ENCODE measurements at places on chromosomes 2 and 18.

GRCh38 chr2:158004126-158004764 lies 97.4 kb upstream of the UPP2 start:
- DNase-seq, result no peak

- no peak for DNase-seq
Observed at GRCh38 chr2:176234156-176234555, 35.1 kb upstream of the MTX2 start.

DNA sequence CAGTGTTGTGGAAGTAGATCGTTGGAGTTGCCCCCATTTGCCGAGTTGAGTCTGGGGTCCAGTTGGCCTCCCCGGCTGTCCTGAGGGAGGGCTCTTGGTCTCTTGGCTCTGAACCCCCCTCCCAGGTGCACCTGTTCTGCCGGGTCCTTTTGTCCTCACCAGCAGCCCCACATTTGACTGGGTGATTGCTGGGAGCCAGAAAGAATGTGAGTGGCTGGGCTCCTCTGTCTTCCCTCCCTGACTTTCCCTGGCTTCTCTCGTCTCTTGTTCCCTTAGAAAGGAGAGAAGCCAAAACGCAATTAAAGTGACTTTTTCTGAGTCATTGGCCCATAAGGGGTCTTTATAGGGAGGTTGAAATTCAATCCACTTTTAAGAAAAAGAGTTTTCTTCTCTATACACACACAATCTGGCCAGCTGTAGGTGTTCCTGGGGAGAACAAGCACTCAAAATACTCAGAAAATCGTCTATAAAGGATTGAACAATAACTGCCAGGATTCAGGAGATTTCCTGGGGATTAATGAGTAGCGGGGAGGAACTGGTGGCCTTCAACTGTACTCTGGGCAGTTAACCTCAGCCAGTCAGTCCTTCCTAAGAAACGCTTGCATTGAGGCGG lies 131.0 kb downstream of the TMEM182 start:
- peak; percentile 86 for DNase-seq

- peak; percentile 80 for DNase-seq
Observed at GRCh38 chr18:14963246-14963645, 215.3 kb downstream of the ANKRD30B start.

DNA sequence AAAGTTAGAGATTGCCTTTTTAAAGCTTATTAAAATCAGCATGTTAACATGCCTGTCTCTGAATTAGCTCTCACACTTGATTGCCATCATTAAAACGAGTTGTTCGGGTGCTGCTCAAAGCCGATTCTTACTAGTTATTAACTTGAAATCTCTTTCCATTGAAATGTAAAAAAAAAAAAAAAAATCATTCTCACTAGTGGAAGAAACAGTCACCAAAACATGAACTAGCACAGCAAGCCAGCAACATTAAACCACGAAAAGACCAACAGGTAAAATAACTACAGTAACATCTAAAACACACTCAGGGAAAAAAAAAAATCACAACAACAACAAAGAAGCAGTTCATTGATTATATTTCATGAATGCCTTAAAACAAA lies 264.5 kb downstream of the MEIS1 start:
- DNase-seq, result no peak

- DNase-seq, result no peak
Observed at GRCh38 chr18:69559604-69560003, 158.9 kb downstream of the DOK6 start.

DNA sequence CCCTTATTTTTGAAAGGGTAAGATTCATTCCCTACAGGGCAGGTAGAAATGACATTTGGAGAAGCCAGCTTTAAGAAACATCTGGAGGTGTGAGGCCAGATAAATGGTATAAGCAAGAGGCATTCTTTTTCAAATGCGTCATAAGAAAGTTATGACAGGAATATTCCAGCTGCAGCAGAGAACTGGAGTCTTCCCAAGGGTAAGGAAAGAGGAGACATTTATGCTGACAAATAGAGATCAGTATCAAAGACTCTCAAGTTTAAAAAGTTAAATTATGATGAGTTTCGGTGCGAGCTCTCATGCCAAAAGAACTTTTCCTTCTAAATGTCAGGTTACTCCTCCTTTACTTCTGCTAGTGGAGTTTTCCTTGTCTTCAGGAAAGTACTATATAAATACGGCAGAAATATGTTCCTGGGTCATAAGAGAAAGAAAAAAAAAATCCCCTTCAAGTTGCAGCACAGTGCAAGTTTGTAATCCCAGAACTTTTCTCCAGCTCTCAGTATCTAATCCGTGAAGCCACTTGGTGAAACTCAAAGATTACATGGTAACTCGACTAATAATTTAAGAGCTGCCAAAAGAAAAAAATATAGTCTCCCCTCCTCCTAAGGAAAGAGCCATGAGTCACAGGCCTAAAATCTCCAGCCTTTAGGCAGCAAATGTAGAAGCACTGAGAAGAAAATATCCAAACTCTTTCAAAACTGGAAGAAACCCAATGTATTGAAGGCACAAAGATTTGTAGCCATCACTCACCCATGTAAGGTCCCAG lies 428.1 kb downstream of the MEIS1 start:
- no peak for DNase-seq
